ENCODE measurements at places on chromosomes 7 and 10.

- no peak for DNase-seq
These were observed 72.9 kb upstream of the LOXL4 start for GRCh38 chr10:98340940-98341310.

DNA sequence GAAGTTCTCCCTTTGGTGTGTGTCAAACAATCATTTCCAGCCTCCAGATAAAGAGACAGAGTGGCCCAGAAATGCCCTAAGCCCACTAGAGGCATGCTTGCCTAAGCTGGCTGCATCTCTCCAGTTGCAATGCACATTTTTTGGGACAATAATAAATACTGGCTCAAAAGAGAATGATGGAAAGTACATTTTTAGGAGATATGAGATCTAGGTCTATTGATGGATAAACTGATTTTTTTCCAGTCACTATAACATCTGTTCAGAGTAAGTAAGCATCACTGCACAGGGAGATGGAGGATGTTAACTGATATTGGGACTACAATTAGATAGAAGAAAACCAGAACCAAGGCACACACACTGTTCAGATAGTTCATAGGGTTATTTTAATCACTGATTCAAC is 553.0 kb downstream of the GRM8 start:
- DNase-seq: no peak

GRCh38 chr7:135257790-135258189 is 24.2 kb downstream of the STRA8 start:
- no peak for DNase-seq

- no peak for DNase-seq
These were observed 21.3 kb upstream of the ST8SIA6 start for GRCh38 chr10:17475661-17476060.

- no peak for DNase-seq
These were observed 56.0 kb upstream of the CHST15 start for GRCh38 chr10:124149189-124150042.

- DNase-seq: no peak
These were observed 48.0 kb downstream of the HSPA12A start for GRCh38 chr10:116694243-116694926.

Measured in CD4-positive, alpha-beta T cell treated with Interleukin-15 for 1 hour (primary cell).